ENCODE measurements at places on chromosomes 5 and 9. TPM values are rescaled to one million over a fixed set of nuclear protein-coding genes. Genes with fewer than 3 reads are reported as not detected.

CCDC187 gene
- not detected for total RNA-seq

OBP2B gene
- not detected for total RNA-seq

PHF24 gene
- total RNA-seq: 0.39 TPM

LCN1 gene
- total RNA-seq: not detected

IDNK gene
- 5.7 TPM for total RNA-seq

SLC1A1 gene
- 1.0 TPM for total RNA-seq

OCLN gene
- 9.8 TPM for total RNA-seq

OXCT1 gene
- 2.5 TPM for total RNA-seq

TMEM171 gene
- 6.8 TPM for total RNA-seq

PTGES gene
- 175 TPM for total RNA-seq

SLC6A7 gene
- total RNA-seq: 0.05 TPM

TAS2R1 gene
- not detected for total RNA-seq

GNPDA1 gene
- total RNA-seq: 69.0 TPM

CFAP90 gene
- total RNA-seq: 0.30 TPM

TEX48 gene
- not detected for total RNA-seq

RNF183 gene
- total RNA-seq: not detected

PCDH12 gene
- not detected for total RNA-seq

FYB1 gene
- 14.4 TPM for total RNA-seq

COL5A1 gene
- total RNA-seq: 41.9 TPM

FOXD1 gene
- total RNA-seq: 12.2 TPM

CBY3 gene
- total RNA-seq: not detected

FOXD4L5 gene
- not detected for total RNA-seq

EGR1 gene
- 12.8 TPM for total RNA-seq

TGFBI gene
- 1,563 TPM for total RNA-seq

C5 gene
- 12.4 TPM for total RNA-seq

GRM6 gene
- total RNA-seq: not detected

INSL6 gene
- not detected for total RNA-seq

PCDHGB7 gene
- 0.10 TPM for total RNA-seq

ERMP1 gene
- 19.6 TPM for total RNA-seq

SCGB3A2 gene
- not detected for total RNA-seq

ZFP37 gene
- total RNA-seq: 1.4 TPM

GRAMD2B gene
- 1.1 TPM for total RNA-seq

DCANP1 gene
- total RNA-seq: not detected

PCDHB10 gene
- not detected for total RNA-seq

BHMT2 gene
- not detected for total RNA-seq

ANKRD55 gene
- 0.06 TPM for total RNA-seq

YIPF5 gene
- 69.8 TPM for total RNA-seq

CREBRF gene
- 3.0 TPM for total RNA-seq

IFNA21 gene
- not detected for total RNA-seq

MRPS27 gene
- total RNA-seq: 54.2 TPM

CTNND2 gene
- not detected for total RNA-seq

MEIKIN gene
- total RNA-seq: not detected

LCN12 gene
- total RNA-seq: 1.3 TPM

SLC4A9 gene
- not detected for total RNA-seq

WWC1 gene
- 88.3 TPM for total RNA-seq

C5orf52 gene
- not detected for total RNA-seq

DDX4 gene
- not detected for total RNA-seq

WNT8A gene
- not detected for total RNA-seq

DBH gene
- not detected for total RNA-seq

ZNF462 gene
- total RNA-seq: 3.8 TPM

SPATA31A3 gene
- not detected for total RNA-seq

GRPEL2 gene
- total RNA-seq: 8.4 TPM

Data from A549 treated with Mapracorat at 1 μM for 4 hours (cell line).